HFF-Myc (cell line): ENCODE measurements at places on chromosomes 7 and 10.

DNA sequence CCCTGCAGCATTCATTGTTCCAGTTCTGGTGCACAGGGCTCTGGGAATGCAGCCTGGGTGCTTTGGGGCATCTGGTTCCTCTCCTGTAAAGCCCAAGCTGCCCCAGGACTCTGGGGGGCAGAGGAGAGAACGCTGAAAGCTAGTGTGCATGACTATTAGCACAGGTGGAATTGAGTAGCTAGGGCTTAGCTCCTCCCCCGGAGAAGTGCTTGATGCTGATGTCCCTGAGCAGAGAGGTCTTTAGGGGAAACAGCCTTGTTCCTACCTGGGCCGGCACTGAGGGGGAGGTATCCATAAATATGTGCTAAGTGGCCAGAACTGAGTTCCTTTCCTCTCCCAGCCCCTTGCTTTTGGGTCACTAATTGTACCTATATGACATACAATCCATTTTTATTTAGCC lies 3.9 kb downstream of the ADCY1 start:
- DNase-seq = no peak

DNA sequence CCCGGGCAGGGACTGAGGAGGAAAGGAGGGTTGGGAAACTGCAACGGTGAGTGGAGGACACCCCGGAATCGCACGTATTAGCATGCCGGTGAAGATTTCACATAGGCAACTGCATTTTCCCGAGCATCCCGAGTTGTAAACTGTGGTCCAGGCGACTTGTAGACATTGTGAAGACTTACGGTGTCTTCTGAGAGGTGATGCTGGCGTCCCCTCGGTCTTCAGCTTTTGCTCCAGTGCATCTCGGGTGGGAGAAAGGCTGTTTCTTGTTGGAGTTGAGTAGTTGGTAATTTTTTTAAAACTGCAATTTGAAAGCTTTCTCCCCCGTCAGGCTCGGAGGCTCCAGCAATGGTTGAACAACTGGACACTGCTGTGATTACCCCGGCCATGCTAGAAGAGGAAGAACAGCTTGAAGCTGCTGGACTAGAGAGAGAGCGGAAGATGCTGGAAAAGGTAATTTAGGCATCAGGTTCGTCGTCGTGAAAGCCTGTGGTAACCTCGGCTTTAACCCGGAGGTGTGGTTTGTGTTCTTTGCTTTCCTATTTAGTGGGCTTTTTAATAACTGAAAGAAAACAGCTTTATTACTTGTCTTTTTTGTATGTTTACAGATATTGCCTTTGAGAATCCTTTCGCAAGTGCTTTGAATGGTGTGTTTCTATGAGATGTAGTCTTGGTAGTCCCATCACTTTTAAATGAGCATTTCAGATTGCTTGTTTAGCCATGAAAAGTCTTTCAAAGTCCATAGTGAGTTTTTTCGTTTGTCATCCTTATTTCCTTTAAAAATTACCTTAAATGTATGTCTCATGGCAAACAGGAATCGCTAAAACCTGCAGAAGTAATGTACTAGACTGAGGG lies 687 bp downstream of the HELLS start:
- DNase-seq = no peak

DNA sequence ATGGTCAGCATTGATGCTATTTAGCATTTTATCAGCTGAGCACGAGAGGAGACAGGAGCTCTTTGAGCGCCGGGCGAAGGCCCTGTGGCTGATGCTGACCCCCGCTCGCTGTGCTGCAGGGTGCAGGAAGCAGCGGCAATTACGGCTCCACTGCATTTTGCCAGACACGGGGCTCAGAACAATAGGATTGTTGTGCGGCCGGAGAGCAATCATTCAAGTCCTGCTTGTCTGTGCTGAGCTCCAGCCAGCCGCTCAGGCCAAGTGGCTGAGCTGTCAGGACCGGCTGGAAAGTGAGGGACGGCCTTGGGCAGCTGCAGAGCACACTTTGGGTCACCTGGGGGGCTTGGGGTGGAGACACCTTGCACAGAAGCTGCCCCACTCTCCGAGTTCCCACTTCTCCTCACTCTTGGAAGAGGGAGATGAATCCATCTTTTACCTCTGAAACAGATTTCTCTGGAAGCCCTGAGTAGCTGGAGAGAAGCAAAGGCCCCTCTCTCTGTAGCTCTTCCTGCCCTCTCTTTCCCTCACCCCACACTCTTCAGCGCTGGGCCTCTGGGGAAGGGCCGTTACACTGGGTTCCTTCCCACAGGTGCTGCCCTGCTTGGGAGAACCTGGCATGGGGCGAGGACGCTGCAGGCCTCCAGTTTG lies 17.3 kb upstream of the ADARB2 start:
- DNase-seq = no peak

GRCh38 chr7:151008143-151008510 lies 16.2 kb downstream of the ATG9B start:
- no peak for DNase-seq

GRCh38 chr10:13168781-13169180 lies 7.4 kb downstream of the MCM10 start:
- DNase-seq = no peak

DNA sequence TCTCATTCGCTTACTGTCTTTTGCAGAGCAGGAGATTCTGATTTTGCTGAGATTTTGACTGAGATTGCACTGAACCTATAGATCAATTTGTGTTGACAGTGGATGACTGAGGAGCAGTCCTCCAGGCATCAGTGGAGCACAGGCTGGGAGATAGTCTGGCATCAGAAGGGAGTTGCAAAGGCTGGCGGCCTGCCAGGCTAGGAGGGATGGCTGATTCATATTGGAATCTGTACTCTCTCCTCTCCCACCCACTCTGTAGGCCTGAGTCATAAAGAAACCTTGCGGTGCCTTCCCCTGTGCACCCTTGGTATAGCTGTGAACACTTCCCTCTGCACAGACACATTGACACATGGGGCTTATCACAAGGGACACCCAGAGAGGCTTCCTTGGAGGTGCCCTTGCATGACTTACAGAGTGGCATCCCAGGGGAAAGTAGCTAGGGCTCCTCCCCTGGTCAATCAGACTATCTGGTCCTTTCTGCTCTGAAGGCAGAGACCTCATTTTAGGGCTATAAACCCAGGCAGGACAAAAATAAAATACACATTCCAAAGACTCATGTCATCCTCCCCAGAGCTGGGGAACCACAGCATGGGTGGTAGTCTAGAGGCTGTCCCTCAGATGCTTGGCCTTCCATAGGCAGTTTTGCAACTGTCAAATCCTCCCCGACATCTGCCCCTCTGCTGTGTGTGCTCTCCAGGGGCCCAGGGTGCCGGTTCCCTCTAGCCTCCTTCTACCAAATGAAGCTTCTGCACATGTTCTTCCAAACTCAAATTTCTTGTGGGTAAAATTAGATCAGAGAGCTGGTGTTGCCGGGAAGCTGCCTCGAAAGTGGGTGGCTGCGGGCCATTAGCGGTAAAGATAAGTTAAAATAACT lies 37.4 kb upstream of the EEPD1 start:
- DNase-seq = peak; percentile 87

DNA sequence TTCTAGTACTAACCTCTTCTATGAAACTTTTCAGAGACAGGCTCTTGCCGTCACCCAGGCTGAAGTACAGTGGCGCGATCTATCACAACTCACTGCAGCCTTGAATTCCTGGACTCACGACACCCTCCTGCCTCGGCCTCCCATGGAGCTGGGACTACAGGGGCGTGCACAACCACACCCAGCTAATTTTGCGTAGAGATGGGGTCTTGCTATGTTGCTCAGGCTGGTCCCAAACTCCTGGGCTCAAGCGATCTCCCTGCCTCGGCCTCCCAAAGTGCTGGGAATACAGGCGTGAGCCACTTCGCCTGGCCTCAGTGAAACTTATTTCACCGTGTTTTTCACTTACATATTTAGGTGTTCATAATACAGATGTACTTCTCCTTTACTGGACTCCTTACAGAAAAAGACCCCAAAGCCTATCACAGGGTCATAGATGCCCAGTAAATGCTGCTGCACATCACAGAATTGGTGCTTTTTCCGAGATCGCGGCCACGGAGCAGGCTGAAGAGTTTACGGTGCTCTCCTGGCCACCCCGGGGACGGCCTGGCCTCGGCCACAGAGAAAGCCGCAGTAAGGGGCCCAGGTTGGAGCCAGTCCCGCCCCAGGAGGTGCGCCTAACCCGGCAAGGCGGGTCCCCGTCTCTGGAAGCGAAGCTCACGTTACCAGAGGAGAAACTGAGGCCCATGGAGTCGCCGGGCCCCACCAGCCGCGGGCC lies 595 bp downstream of the TBL2 start:
- no peak for DNase-seq

- DNase-seq = no peak
Observed at GRCh38 chr7:22443370-22444180, 56.4 kb downstream of the STEAP1B start.

DNA sequence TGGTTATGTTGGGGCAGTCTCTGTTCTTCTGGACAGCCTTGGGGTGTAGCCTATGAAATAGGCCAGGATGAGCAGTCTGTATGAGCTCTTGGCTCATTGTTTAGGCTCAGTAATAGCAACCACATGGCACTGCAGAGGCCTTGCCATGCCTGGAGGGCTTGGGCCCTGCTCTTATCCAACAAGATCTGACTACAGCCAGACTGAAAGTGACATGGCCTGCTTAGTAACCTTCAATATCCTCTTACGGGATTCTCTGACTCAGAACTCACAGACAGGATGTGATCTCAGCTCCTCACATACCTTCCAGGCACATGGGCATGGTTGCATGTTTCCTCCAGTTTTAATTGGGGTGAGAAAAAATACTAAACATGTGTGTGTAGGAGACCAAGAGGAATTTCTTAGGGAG lies 289.3 kb downstream of the PTEN start:
- peak; percentile 100 for DNase-seq

DNA sequence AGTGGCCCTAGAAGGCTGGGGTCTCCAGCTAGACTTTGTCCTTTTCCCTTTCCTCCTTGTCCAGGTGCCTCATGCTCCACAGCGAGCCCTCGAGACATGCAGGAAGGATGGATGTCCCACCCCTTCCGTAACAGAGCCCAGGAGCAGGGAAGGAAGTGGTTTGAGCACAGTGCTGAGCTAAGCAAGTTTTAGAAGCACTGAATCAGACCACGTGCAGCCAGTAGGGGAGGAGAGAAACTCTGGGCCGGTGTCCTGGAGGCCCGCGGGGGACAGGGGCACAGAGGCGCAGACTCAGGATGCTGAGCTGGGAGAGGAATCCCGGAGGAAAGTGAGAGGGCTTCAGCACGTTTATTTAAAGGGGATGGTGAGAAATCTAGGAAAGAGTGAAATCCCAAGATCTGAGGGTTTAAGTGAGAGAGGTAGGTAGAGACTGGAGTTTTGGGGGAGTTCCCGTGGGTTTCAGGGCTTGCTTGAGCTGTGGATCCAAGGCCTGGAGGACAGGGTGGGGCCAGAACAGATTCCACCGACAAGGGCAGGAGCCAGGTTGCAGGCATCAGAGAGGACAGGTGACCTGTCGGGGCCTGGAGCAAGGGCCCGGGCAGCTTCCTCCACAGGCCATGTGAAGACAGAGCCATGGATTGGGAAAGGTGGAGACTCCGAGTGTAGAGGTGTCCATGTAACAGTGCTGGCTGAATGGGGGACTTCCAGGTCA lies 4.4 kb upstream of the IRF5 start:
- DNase-seq = no peak

DNA sequence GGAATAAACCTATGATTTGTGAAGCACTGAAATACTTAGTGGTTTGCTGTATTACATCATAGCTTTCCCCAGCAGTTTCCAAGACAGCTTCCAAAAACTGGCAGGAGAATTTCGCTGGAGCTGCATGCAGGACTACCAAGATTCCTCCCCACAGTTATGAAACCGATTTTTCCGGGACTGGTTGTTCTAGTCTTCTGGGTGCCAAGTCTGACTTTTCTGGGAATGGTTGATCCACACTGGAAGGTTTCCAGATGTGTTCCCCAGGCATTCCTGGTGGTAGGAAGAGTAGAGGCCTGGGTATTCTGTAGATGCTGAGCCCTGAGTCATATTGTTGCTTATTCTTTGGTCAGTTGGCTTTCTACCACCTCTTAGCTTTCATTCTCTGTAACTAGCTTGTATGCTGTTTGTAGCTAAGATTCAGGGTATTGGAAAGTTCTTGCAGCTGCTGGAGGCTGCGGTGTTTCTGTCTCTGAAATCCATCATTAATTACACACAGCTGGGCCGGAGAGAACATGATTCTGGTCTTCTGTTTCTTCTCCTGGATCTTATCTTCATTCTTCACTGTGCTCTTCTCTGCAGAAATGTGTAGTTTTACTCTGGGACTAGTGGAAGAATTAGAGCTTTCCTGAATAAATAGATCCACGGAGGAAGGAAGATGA lies 6.3 kb downstream of the ABCC2 start:
- no peak for DNase-seq

DNA sequence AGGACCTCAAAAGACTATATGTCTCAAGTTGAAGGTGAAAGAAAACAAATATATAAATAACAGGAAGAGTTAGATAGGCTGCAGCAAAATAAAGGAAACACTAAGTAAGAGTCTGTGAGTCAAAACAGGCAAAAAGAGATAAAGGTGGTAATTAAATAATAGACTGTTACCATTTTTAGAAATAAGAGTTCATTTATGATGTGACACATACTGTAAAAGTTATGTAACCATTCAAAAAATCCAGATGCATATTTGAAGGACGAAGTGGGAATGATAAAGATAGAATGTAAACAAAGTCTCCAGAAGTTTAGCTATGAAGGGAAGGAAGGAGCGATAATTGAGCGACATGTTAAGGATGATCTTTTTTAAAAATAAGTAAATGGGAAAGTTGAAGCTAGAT lies 50.5 kb downstream of the HECTD2 start:
- no peak for DNase-seq

DNA sequence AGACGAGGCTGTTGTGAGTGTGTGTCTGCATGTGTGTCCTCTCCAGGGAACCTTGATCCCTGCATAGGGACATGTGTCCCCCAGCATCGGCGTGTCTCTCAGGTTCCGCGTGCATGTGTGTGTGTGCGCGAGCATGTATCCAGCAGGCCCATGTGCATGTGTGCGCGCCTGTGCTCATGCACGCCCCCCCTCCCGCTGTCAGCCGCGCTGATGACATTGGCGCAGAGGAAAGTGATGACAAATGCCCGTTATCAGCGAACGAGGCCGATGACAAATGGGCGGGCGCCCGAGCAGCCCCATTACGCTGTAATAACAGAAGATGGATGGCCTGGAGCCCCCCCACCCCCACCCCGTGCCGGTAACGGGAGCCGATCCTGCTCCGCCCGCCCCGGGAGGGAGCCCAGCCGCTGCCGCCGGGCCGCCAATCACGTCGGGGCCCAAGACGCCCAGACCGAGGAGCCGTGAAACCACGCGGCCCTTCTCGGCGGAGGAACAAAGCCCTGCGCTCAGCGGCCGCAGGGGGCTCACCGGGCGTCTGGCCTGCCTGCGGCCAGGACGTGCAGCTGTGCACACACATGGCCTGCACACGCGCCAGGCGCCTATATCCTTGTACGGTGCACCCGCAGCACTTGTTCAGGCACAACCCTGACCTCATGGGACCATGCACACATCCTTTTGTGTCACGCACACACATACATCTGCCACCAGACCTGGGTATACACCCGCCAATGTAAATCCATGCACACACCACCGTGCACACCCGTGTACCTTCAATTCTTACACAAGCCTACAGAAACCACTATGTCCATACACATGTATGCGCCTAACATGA lies 21.5 kb downstream of the POLL start:
- no peak for DNase-seq

- no peak for DNase-seq
Observed at GRCh38 chr10:57894361-57894760, 373.3 kb downstream of the IPMK start.

GRCh38 chr10:55091691-55092328 lies 290.8 kb upstream of the PCDH15 start:
- DNase-seq = no peak
